Activated CD4-positive, alpha-beta T cell treated with anti-CD3 and anti-CD28 coated beads, Interleukin-10, Interleukin-2, amounts not matched to agents 100 ng/mL and 50 ng/mL, durations not matched to agents 16 hours and 8 hours (primary cell): ENCODE measurements at places on chromosomes 3 and 15.

GRCh38 chr3:110070161-110070916 lies 733.0 kb upstream of the DPPA4 start:
- peak; percentile 39 for DNase-seq

DNA sequence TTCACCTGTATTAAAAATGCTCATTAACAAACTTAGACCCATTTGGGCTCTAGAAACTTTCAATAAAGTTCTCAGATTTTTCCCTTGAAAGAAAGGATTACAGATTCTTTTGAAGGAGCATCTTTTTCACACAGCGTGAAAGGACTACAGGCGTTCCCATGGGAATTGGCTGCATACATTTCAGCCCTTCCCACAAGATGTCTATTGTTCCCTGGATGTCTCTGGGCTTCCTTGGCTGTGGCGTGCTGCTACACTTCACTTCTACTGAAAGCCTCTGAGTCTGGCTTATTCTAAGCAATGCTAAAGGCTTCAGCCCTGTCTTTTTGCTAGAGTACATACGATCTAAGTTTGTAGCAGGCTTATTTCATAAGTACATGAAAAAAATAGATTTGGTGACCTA lies 1.4 kb downstream of the VEPH1 start:
- DNase-seq = no peak

GRCh38 chr3:160826408-160826807 lies 70.4 kb downstream of the PPM1L start:
- DNase-seq = no peak

- no peak for DNase-seq
Observed at GRCh38 chr15:95013381-95013780, 782.0 kb downstream of the MCTP2 start.

DNA sequence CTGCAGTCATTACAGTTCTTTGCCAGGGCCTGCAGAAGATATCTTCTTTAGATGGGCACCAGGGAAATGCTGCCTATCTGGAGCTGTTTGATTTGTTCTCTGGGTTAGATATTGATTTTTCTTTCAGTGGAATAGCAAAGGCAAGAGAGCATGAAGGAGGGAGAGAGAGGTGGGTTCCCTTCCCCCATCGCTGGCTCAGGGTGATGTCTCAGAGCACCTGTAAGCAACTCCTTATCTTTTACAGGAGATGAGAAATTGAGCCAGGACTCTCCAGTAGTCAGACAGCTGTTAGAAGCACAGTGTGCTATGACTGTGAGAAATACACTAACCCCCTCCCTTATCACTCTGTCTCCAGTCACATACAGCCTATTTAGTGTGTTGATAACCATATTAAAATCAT lies 89.3 kb upstream of the SLC24A5 start:
- DNase-seq = no peak

DNA sequence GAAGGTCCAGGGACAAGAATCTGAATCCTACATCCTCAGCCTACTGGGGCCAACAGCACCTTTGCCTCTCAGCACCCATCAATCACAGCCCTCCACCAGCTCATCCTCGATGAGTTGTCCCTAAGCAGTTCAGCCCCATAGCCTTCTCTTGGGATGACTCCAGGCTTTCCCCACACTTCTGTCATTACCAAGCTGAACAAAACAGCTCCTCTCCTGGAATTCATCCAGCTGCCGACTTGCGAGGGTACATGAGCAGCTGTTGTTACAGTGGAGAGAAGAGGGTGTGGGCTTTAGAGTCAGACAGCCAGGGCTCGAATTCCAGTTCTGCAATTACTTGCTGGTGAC lies 69.0 kb upstream of the THBS1 start:
- DNase-seq = no peak

- no peak for DNase-seq
Observed at GRCh38 chr15:62603742-62604141, 438.7 kb upstream of the C2CD4B start.

DNA sequence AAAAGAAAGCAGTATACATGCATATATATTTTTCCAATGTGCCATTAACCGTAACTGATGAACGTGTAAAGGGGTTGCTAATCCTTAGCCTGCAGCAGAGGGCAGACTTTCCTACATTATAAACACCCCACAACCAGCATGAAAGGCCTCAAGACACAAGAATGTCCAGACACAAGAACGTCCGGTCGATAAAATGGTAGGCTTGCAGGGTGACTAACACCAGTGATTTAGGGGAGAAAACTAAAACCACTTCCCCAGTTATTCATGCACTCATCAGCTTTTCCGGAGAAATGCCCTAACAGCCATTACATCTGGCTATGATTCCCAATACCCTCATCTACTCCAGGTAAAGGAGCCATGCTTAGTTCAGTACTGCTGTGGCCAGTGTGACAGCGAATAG lies 57.4 kb downstream of the LRTM1 start:
- DNase-seq = no peak
